T-helper 17 cell (primary cell): ENCODE measurements at places on chromosomes 13 and 19. TPM values are rescaled to one million over a fixed set of nuclear protein-coding genes. Genes with fewer than 3 reads are reported as not detected.

Gene SOX1
- total RNA-seq, result not detected

Gene SPART
- total RNA-seq, result 25.6 TPM

Gene SCEL
- total RNA-seq, result not detected

Gene KIR2DL3
- total RNA-seq, result not detected

Gene SIGLEC5
- not detected for total RNA-seq

Gene GFY
- not detected for total RNA-seq
